ENCODE measurements at places on chromosomes 12 and 14. TPM values are rescaled to one million over a fixed set of nuclear protein-coding genes. Genes with fewer than 3 reads are reported as not detected.

DNA sequence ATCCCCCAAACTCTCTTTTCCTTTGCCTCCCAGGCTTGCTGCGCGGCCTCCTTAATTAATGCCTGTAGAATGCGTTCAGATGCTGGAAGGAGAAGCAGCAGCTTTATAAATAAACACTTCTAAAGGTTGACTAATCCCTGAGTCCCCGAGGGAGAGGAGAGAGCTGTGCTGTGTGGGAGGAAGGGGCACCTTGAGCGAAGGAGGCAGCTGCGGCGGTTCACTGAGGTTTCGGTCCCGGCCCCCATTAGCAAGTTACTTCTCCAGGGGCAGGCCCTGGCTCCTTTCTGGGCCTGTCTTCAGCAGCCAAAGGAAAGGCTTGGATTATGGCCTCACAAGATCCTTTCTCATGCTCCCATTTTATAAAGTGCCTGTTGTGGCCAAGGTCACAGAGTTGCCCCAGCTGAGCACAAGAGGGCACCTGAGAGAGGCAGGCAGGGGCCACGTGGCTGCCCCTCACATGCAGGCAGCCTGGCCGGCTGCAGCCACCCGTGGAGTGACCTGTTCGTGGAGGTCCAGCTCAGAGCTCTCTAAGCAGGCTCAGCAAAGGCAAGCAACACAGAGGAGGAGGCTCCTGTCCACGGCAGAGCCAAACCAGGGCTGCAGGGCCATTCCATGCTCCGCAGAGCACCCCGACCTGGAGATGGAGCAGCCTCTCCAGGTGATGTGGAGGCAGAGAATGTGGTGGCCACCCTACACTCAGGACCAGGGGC, 15.0 kb upstream of the CACNA2D4 start:
- peak; percentile 46 for DNase-seq

DNA sequence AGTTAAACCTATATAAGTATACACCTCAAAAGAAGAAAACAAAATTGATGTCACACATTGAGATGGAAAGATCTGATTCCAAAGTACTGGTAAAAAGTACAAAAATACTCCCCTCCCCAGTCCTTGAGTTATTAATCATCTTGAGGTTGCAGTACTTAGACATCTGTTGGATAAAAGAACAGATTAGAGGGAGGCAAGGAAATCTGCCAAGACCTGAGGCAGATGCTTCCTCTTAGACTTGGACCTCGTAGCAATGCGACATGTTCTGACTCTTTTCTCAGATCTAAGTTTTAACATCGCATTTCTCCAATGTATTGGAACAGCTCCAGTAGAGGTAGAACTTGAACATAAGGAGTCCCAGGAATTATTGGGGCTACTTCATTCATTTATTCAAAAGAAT, 187.9 kb upstream of the GRIN2B start:
- no peak for DNase-seq

- DNase-seq = peak; percentile 78
These were observed 517.5 kb downstream of the BCL11B start for GRCh38 chr14:98754343-98755020.

DNA sequence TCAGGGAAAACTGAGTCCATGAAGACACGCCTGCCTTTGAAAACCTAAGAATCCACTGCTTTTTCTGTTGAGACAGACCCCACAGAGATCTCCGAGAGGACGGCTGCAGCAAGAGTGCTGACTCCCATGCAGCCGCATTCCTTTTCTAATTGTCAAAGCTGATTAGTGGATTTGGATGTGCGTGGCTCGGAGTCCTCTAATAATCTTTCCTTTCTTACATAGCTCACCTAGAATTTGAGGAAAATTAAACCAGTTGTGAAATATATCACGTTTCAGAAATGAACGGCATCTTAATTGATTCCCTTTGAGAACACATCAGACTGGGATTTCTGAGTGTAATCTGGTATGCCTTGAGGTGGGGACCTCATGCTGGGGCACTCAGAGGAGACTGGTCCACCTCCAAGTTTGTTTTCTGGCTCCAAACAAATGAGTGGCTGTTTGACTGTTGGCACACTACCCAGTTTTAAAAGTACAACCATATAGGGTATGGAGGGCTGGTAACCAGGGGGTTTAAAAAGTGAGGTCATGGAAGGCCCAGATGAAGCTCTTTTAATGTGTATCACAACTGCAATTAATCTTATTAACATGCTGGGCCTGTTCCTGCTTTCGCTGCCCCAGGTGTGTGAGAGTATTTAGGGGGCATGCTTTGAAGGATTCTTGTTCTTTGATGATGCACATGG, 63.3 kb downstream of the RASSF3 start:
- DNase-seq = peak; percentile 77

DNA sequence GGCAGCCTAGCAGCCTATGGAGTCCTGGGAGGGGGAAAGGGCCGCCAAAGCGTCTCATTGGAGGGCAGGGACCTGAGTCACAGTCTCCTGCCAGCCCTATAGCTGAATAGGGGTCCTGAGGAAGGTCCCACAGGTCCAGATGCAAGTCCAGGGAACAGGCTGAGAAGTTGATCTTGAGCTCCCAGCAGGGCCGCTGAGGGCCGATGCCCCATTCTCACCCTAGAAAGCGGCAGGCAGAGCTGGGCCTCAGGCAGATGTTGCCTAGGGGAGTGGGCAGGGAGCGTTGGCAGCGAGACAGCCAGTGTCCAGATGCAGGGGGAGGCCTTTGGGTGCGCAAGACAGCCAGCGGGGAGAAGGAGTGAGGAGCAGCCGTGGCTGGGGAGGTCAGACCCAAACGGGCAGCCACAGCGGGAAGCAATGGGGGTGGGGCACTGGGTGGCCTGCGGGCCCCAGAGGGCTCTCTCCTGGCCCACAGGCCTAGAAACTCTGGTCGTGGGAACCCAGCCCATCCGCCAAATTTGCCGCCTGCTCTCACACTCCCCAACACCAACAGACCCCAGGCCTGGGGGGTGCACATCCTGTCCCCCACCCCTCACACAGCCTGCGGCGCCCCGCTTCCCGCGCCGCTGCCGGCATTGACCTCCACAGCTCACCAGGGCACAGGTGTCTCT, 1.1 kb downstream of the HDAC7 start:
- no peak for DNase-seq

Gene AMN
- total RNA-seq = 0.40 TPM

- no peak for DNase-seq
These were observed 80.3 kb upstream of the RBM19 start for GRCh38 chr12:114046236-114046998.

DNA sequence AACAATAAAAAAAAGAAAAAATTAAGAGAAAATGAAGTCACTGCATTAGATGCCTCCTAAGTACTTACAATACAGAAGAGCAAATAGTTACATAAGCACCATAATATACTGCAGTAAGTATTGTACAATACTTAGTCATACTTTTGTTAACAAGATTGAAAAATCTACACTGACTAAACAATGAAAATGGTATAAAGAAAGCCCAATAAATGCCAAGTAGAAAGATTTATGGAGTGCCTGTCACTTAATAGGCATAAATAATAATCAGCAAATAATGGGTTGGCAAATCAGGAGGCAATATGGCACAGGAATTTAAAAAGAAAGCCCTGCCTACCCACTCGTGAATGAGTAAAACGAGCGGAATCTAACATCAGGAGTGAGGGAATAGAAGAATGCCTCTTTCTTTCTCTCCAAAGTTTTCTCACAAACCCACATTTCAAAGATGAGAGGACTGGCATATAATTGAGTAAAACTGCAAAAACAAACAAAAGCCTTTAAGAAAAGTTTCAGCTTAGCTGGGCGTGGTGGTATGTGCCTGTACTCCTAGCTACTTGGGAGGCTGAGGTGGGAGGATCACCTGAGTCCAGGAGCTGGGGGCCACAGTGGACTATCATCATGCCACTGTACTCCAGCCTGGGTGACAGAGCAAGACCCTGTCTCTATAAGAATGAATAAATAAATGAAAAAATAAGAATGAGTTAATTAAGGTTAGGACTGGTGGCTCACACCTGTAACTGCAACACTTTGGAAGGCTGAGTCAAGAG, 36.1 kb downstream of the CRY1 start:
- DNase-seq = no peak

Gene PLCZ1
- not detected for total RNA-seq

DNA sequence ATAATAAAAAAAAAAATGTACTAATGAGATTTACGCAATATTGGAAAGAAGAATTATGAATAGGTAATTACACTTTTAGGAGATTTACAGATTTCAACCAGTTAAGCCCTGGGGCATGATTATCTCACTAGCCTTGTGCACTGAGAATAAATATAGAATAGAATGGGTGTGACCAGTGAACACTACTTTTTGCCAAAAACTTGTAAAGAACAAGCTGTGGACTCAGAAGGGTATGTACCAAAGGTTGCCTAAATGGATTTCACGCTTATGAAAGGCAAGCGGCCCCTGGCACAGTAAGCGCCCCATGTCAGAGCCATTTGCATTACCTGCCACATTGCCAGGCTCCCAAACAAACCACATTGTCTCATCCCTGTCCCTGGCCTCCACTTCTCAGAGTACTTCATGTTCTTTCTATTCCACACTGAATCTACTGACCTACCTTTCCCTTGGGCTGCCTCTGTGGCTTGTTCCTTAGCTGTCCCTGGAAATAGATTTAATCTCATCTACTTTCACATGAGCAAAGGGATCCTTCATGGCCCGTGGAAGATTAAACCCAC, 170.6 kb upstream of the DIO2 start:
- DNase-seq = no peak

Gene RTN1
- 2.4 TPM for total RNA-seq

DNA sequence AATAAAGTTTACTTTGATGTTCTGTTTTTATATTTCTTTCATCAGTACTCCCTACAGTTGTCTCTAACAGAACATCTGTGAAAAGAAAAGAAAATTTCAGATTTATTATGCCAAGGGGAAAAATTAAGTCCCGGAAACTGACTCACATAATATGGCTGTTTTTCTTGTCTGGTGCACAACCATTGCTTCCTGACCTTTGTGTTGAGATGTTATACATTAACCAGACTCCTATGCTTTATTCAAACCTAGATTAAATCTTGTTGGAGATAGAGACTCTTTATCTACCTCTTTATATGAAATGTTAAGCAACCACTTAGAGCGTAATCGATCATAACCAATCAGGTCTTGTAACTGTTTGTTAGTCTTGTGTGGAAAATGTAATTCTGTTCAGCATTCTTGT, 37.6 kb upstream of the BICD1 start:
- DNase-seq = peak; percentile 10

DNA sequence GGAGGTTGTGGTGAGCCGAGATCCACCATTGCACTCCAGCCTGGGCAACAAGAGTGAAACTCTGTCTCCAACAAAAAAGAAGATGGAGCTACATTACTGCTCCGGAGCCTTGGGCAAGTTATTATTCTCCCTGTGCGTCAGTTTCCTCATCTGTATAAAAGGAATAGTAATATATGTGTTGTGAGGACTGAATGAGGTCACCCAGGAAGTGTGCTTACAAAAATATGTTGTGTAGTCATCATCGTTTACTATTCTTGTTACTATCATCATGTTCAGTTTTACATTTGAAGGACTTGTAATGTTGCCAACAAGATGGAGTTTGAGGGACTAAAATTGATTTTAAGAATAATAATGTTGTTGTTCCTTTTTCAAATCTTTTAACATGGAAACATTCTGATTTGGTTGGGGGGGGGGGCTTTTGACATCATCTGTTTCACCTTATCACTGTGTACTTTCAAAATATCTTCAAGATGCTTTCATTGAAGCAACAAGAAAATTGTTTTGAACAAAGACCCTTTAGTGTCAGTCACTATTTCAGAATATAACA, 156.8 kb downstream of the PDE3A start:
- DNase-seq = no peak

Gene PDE3A
- total RNA-seq = 0.17 TPM

GRCh38 chr12:10251669-10252068, 39.0 kb downstream of the GABARAPL1 start:
- DNase-seq = no peak

GRCh38 chr12:68163560-68164081, 4.1 kb upstream of the IFNG start:
- no peak for DNase-seq

- DNase-seq = no peak
These were observed 90.8 kb downstream of the PRICKLE1 start for GRCh38 chr12:42498549-42499247.

DNA sequence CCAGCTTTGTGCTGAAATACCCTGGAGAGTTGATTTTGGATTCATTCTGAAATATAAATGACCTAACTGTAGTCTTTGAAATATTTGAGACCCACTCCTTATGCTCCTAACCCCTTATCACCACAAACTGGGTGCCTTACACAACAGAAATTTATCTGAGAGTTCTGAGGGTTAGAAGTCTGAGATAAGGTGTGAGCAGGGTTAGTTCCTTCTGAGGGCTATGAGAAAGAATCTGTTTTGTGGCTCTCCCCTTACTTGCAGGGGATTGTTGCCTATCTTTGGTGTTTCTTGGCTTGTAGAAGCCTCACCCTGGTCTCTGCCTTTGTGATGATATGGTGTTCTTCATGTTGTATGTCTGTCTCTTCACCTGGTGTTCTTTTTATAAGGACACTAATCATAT, 91.7 kb downstream of the DERA start:
- DNase-seq = no peak

DNA sequence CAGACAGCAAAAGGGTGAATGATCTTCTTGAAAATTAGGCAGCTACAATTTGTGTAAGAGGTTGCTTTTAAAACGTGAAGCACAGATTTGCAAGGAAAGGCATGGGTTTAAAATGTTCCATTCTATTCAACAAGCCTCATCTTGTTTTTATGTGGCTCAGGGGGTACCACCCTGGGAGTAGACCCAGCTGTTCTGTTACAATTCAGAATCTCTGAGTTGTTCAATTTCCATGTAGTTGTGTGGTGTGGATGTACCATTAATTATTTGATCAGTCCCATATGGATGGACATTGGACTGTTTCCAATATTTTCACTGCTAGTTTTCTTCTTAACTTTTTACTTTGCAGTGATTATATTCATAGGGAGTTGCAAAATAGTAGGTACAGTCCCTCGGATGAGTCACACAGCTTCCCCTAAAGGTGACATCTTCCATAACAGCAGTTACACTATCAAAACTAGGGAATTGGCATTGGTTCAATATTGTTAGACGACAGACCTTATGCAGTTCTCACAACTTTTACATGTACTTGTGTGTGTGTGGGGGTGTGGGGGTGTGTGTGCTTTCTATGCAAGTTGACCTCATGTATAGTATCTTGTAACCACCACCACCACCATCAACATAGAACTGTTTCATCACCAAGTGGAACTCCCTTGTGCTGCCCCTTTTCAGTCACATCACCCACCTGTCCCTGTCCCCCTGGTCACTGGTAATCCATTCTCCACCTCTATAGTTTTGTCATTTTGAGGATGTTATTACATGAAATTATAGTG, 59.0 kb upstream of the CAPRIN2 start:
- no peak for DNase-seq

DNA sequence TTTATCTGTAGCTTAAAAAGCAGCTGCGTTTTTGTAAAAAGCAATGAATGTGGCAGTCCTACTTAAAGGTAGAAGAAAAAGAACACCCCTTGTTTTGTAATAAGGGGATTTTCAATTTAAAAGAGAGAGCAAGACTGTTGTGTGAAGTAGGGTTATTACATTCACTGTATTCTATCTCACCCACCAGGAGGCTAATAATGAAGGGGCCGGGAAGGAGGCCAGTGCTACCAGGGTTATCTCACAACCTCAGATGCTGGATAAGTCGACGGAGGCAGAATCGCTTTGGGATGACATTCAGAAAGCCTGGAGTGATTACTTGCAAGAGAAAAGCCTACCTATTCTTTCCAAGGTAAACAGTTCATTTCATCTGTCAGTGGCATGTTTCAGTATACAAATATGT, 97.7 kb downstream of the RMST start:
- no peak for DNase-seq

All from Daoy (cell line).